Activated CD4-positive, alpha-beta T cell treated with anti-CD3 and anti-CD28 coated beads, Interleukin-2, amount 10 ng/mL, durations not matched to agents 24 days and 14 days (primary cell): ENCODE measurements at places on chromosomes 7 and 10. TPM values are rescaled to one million over a fixed set of nuclear protein-coding genes. Genes with fewer than 3 reads are reported as not detected.
A peak's percentile ranks its signal among the peaks of the same experiment; 100 is the strongest.

- peaks cover 5% of the 10 kb centered on the region for H3K27me3 ChIP-seq
- no peak overlapping the region for H3K4me3 ChIP-seq
- H3K27ac ChIP-seq: no peak overlapping the region
- no peaks in the 10 kb centered on the region for H3K36me3 ChIP-seq
- peak; percentile 78 for DNase-seq
Observed at GRCh38 chr10:51422311-51423120, 276.9 kb downstream of the CSTF2T start.

Gene LRRC17
- total RNA-seq: not detected in 2 replicates

DNA sequence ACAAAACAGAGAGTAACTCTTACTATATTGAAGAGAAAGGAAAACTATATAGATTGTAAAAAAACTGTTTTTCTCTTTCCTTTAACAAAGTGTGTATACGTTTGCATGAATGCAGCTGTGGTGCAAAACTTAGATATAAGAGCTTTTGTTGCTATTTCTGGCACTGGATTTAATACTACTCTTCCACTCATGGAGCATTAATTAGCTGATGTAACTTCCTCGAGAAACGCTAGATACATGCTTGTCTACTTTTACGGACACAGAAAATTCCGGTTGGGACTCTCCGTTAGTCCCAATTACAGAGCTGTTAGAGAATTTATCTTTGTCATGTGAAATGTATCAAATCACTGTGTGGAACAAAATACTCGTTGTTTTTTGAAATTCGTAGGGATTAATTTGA lies 135.5 kb downstream of the ZNF22 start:
- no peak overlapping the region for H3K27ac ChIP-seq
- peaks cover 7% of the 10 kb centered on the region for H3K27me3 ChIP-seq

Gene CAMK2B
- total RNA-seq: 1.3 and 1.6 TPM in 2 replicates

DNA sequence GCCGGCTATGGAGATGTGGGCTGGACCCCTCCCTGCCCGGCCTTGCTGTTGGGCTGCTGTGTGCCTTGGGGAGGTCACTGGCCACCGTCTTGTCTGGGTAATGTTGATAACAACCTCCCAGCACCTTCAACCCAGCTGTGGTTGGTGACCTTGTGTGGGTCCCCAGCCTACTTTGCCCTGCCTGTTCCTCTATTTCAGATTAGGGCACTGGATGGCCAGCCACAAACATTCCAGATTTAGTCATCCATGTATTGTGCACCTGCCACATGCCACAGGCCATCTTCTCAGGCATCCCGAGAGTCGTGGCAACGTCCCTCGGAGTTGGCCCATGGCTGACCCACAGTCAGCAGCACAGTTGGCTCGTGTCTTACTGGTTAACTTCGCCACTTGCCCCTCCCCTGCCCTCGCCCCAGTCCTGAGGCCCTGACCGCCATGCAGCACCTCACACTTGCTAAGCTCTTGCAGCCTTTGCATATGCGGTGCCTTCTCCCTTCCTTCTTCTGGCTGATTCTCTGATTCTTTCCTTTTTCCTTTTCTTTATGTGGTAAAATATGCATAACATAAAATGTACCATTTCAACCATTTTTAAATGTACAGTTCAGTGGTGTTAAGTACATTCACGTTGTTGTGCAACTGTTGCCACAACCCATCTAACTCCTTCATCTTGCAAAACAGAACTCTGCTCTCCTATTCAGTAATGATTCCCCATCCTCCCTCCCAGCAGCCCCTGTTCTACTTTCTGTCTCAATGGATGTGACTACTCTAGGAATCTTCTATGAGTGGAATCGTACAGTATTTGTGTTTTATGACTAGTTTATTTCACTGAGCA lies 60.6 kb downstream of the PRF1 start:
- H3K27ac ChIP-seq: no peak overlapping the region
- H3K4me3 ChIP-seq: no peak overlapping the region
- no peak for DNase-seq
- peaks cover 8% of the 10 kb centered on the region for H3K27me3 ChIP-seq
